ENCODE measurements at places on chromosomes 4 and X. TPM values are rescaled to one million over a fixed set of nuclear protein-coding genes. Genes with fewer than 3 reads are reported as not detected.

GRCh38 chrX:1126738-1127137 is 85.7 kb downstream of the CRLF2 start:
- no peak overlapping the region for H3K27ac ChIP-seq
- H3K4me3 ChIP-seq: no peak overlapping the region
- H3K27me3 ChIP-seq: no peaks in the 10 kb centered on the region
- H3K36me3 ChIP-seq: no peaks in the 10 kb centered on the region
- DNase-seq: no peak

DNA sequence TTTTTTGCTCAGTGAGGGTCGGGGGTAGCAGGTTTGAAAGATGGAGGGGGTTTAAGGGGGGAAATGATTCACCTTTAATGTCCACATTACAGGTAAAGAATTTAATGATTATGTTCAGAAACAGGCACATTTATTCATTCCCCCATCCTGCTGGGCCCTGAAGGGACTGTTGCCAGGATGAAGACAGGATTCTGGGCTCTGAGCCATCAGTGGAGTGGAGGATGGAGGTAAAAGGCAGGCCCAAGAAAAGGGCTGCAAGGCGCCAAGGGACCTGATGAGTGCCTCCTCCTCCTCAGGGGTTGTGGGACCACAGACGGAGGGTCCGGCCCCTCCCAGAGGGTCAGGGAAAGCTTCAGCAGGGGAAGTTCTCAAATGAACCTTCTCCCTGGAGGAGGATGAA is 40.4 kb upstream of the PROM1 start:
- H3K4me3 ChIP-seq: no peak overlapping the region
- no peaks in the 10 kb centered on the region for H3K36me3 ChIP-seq
- H3K4me1 ChIP-seq: no peaks in the 10 kb centered on the region
- DNase-seq: no peak
- H3K27me3 ChIP-seq: peaks cover 33% of the 10 kb centered on the region
- no peak overlapping the region for H3K27ac ChIP-seq

Gene PNMA6A
- total RNA-seq: 0.22 TPM

DNA sequence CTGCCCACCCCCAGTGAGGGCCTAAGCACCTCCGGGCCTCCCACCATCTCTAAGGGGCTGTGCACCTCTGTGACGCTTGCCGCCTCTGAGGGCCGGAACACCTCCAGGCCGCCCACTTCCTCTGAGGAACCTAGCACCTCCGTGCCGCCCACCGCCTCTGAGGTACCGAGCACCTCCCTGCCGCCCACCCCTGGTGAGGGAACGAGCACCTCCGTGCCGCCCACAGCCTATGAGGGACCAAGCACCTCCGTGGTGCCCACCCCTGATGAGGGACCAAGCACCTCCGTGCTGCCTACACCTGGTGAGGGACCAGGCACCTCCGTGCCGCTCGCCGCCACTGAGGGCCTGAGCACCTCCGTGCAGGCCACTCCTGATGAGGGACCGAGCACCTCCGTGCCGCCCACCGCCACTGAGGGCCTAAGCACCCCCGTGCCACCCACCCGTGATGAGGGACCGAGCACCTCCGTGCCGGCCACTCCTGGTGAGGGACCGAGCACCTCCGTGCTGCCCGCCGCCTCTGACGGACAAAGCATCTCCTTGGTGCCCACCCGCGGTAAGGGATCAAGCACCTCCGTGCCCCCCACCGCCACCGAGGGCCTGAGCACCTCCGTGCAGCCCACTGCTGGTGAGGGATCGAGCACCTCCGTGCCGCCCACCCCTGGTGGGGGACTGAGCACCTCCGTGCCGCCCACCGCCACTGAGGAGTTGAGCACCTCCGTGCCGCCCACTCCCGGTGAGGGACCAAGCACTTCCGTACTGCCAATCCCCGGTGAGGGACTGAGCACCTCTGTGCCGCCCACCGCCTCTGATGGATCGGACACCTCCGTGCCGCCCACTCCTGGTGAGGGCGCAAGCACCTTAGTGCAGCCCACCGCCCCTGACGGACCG is 977 bp downstream of the MAGEE1 start:
- DNase-seq: peak; percentile 0
- no peak overlapping the region for H3K27ac ChIP-seq
- H3K27me3 ChIP-seq: no peaks in the 10 kb centered on the region
- H3K4me3 ChIP-seq: peak overlapping the region; percentile 81

- no peaks in the 10 kb centered on the region for H3K36me3 ChIP-seq
- H3K27me3 ChIP-seq: peaks cover 4% of the 10 kb centered on the region
- no peak overlapping the region for H3K27ac ChIP-seq
- peaks cover 18% of the 10 kb centered on the region for H3K4me1 ChIP-seq
Measured at GRCh38 chr4:89303177-89303576, 4.4 kb downstream of the GPRIN3 start.

GRCh38 chrX:110310896-110311295 is 7.0 kb downstream of the AMMECR1 start:
- no peak for DNase-seq
- H3K36me3 ChIP-seq: no peaks in the 10 kb centered on the region
- peaks cover 30% of the 10 kb centered on the region for H3K4me1 ChIP-seq
- no peaks in the 10 kb centered on the region for H3K27me3 ChIP-seq

GRCh38 chrX:155949098-155949497 is 48.4 kb upstream of the IL9R start:
- no peak overlapping the region for H3K4me3 ChIP-seq
- H3K4me1 ChIP-seq: no peaks in the 10 kb centered on the region
- no peaks in the 10 kb centered on the region for H3K36me3 ChIP-seq

- DNase-seq: no peak
- no peaks in the 10 kb centered on the region for H3K36me3 ChIP-seq
- H3K4me1 ChIP-seq: no peaks in the 10 kb centered on the region
- H3K4me3 ChIP-seq: no peak overlapping the region
- H3K27ac ChIP-seq: no peak overlapping the region
- no peaks in the 10 kb centered on the region for H3K27me3 ChIP-seq
Measured at GRCh38 chr4:78671903-78672815, 104.0 kb upstream of the BMP2K start.

DNA sequence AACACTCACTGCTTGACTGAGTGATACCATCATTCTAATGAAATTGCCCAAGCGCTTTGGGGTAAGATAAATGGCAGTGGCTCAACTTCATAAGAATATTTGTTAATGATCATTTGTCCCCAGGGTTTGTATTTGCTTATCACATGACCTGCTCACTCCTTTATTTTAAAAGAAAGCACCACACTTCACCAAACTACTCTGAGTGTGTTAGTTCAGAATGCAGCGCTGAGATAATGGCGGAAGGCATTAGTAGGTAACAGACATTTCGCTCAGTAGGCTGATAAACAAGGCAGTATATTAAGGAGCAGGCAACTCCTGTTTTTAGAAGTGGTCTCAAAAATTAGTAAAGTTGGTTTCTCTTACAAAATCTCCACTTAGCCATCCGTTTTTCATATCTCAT is 1.6 kb downstream of the SNX25 start:
- H3K27me3 ChIP-seq: no peaks in the 10 kb centered on the region
- peak overlapping the region; percentile 99 for H3K4me3 ChIP-seq
- no peaks in the 10 kb centered on the region for H3K36me3 ChIP-seq
- H3K4me1 ChIP-seq: peaks cover 21% of the 10 kb centered on the region
- no peak for DNase-seq

- no peak overlapping the region for H3K4me3 ChIP-seq
- no peak overlapping the region for H3K27ac ChIP-seq
- no peaks in the 10 kb centered on the region for H3K36me3 ChIP-seq
- no peak for DNase-seq
- H3K27me3 ChIP-seq: no peaks in the 10 kb centered on the region
Measured at GRCh38 chrX:102883491-102883890, 53.6 kb upstream of the RAB40AL start.

Gene NXF2
- not detected for total RNA-seq

GRCh38 chrX:120719622-120720021 is 89.8 kb upstream of the C1GALT1C1 start:
- no peaks in the 10 kb centered on the region for H3K27me3 ChIP-seq
- H3K36me3 ChIP-seq: no peaks in the 10 kb centered on the region
- no peak for DNase-seq

- no peaks in the 10 kb centered on the region for H3K27me3 ChIP-seq
- peak overlapping the region; percentile 43 for H3K27ac ChIP-seq
- peak; percentile 59 for DNase-seq
- no peaks in the 10 kb centered on the region for H3K36me3 ChIP-seq
Measured at GRCh38 chrX:15475021-15475420, 18.1 kb downstream of the PIR start.

GRCh38 chrX:150897421-150898320 is 797 bp downstream of the CD99L2 start:
- peak overlapping the region; percentile 79 for H3K4me3 ChIP-seq
- H3K36me3 ChIP-seq: no peaks in the 10 kb centered on the region
- DNase-seq: peak; percentile 43
- H3K4me1 ChIP-seq: no peaks in the 10 kb centered on the region
- no peaks in the 10 kb centered on the region for H3K27me3 ChIP-seq

GRCh38 chrX:13219991-13220764 is 99.7 kb downstream of the ATXN3L start:
- H3K36me3 ChIP-seq: no peaks in the 10 kb centered on the region
- DNase-seq: no peak
- H3K27ac ChIP-seq: no peak overlapping the region
- H3K4me1 ChIP-seq: peaks cover 18% of the 10 kb centered on the region
- H3K4me3 ChIP-seq: no peak overlapping the region

DNA sequence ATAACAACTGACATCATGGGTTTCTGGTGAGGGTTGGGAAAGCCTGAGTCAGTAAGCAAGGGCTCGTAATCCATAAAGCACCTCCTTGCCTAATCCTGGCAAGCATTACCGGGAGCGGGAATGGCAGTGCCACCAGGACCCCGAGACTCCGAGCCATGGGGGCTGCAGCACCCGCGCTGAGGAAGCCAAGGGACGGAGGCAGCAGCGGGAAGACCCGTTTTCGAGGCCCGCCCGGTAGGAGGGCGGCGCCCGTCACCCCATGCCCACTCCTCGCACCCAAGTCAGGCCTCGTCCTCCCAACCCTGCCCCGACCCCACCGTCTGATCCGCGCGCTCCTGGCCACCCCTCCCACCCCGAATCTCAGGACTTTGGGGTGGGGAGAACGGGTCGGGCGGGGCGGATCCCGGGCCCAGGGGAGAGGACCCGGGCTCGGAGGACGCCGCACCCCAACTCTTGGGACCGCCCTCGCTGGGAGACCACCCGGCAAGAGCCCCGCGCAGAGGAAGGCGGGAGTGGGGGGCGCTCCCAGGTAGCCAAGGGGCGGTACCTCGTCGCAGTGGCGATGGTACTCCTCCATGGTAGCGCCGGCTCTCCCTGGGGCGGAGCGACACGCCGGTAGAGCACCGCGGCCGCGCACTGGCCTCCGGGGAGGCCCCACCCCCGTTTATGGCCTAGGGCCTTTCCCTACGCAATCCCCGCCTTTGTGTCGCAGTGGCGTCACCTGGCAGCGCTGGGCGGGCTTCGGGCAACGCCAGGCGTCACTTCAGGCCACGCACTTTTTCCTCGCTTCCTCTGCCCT is at the start of gene DYNLT3:
TSS of gene DYNLT3 (minus strand) at position 638 of the 799 bp plus-strand sequence. CDS start at position 577, 61 bp downstream.
- H3K27ac ChIP-seq: peak within 1 kb of the TSS; percentile 52
- H3K4me3 ChIP-seq: peak within 1 kb of the TSS; percentile 84
- H3K36me3 ChIP-seq: no peaks in the 10 kb centered on the region
- H3K27me3 ChIP-seq: no peaks in the 10 kb centered on the region
- 0 out of 2 replicates have a peak, but pooled peaks cover 3% of the 10 kb centered on the region for H3K4me1 ChIP-seq

DNA sequence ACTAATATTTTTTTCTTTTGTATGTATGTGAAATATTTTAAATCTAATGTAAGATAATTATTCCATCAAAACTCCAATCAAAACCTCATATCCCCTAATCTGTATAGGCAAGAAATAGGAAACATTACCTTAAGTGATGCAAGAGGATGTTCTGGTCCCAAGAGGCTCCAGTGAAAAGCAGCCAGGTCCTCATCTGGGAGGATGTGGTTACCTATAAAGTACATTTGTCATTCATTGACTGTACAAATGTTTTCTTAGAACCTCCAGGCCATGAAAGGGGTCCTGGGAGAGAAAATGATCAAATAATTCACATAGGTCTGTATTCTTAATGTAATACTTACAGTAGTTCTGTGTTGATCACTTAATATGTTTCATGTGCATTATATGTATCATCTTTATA is 25.5 kb downstream of the FAM120C start:
- DNase-seq: no peak
- H3K4me3 ChIP-seq: no peak overlapping the region
- no peaks in the 10 kb centered on the region for H3K36me3 ChIP-seq
- no peaks in the 10 kb centered on the region for H3K27me3 ChIP-seq
- H3K4me1 ChIP-seq: no peaks in the 10 kb centered on the region

Gene SPANXA1
- total RNA-seq: not detected

Gene MAGEB17
- not detected for total RNA-seq

DNA sequence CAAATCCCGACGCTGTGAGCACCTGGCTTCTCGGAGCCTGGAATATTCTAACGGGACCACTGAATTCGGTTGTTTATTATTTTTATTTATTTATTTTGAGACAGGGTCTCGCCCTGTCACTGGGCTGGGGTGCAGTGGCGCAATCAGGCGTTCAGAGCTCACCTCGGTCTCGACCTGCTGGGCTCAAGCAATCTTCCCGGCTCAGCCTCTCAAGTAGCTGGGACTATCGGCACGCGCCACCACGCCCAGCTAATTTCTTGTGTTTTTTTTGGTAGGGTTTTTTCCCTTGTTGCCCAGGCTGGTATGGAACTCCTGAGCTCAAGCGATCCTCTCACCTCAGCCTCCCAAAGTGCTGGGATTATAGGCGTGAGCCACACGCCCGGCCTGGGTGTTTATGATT is 21.5 kb upstream of the S100P start:
- no peak for DNase-seq
- H3K27ac ChIP-seq: no peak overlapping the region
- no peaks in the 10 kb centered on the region for H3K36me3 ChIP-seq
- H3K4me1 ChIP-seq: peaks cover 15% of the 10 kb centered on the region

DNA sequence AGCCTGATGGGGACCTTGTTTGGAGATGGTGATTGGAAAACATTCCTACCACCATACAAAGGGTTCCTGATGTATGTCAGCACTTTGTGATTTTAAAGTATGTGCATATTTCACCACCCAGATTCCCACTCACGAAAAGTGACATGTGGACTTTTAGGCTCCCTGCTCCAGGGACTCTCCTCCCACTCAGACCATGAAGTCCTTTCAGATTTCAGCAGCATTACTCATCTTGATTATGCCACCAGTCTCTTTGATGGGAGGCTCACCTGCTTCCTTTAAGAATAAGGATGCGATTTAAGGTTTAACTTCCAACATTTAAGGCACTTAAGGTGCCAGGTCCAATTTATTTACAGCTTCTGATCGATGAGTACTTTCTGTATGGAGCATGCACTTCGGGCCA is 204.4 kb downstream of the PPARGC1A start:
- H3K4me3 ChIP-seq: no peak overlapping the region
- no peaks in the 10 kb centered on the region for H3K36me3 ChIP-seq
- no peaks in the 10 kb centered on the region for H3K27me3 ChIP-seq

DNA sequence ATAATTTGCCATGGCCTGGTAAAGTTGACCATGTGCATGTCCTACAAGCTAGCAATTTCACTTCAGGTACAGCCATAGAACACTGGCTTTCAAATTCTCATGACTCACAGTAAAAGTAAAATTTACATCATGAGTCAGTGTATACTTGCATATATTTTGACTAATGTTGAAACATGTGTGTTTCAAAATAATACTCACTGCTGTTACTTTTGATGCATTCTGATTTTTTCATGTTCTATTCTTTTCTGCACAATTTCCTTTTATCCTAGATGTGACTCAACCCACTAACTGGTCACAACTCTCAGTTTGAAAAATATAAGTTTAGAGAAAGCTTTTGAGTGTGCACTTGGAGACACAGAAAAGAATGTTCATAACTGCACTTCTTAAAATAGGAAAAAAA is 365.7 kb downstream of the FGF13 start:
- no peak for DNase-seq
- H3K4me1 ChIP-seq: no peaks in the 10 kb centered on the region
- H3K27me3 ChIP-seq: no peaks in the 10 kb centered on the region
- H3K36me3 ChIP-seq: no peaks in the 10 kb centered on the region
- no peak overlapping the region for H3K27ac ChIP-seq

Gene CYTL1
- not detected for total RNA-seq

Gene NFKB1
- 25.7 TPM for total RNA-seq
